ENCODE measurements at places on chromosomes 2 and 18.

- DNase-seq, result no peak
Observed at GRCh38 chr2:137797641-137798040, 166.6 kb upstream of the HNMT start.

- no peak for DNase-seq
Observed at GRCh38 chr2:237529452-237530402, 36.6 kb upstream of the PRLH start.

- peak; percentile 31 for DNase-seq
Observed at GRCh38 chr2:167212014-167212648, 323.9 kb downstream of the XIRP2 start.

GRCh38 chr18:35890323-35890722, 82.2 kb upstream of the RMP24 start:
- DNase-seq, result no peak

- no peak for DNase-seq
Observed at GRCh38 chr18:33495278-33495677, 54.8 kb upstream of the CCDC178 start.

GRCh38 chr18:7336623-7337022, 105.7 kb downstream of the LRRC30 start:
- no peak for DNase-seq

- DNase-seq, result no peak
Observed at GRCh38 chr2:27039871-27040270, 7.1 kb downstream of the TMEM214 start.

GRCh38 chr18:26993568-26993967, 128.1 kb upstream of the AQP4 start:
- no peak for DNase-seq

- DNase-seq, result peak; percentile 63
Observed at GRCh38 chr2:223779877-223780276, 57.5 kb downstream of the AP1S3 start.

- no peak for DNase-seq
Observed at GRCh38 chr18:6406910-6407470, 7.7 kb downstream of the L3MBTL4 start.
